T-helper 17 cell (primary cell): ENCODE measurements at places on chromosomes 13 and 19.

- no peak overlapping the region for H3K27ac ChIP-seq
- H3K36me3 ChIP-seq: no peaks in the 10 kb centered on the region
- H3K4me1 ChIP-seq: peaks cover 24% of the 10 kb centered on the region
- no peak for DNase-seq
- H3K27me3 ChIP-seq: no peaks in the 10 kb centered on the region
These were observed 2.4 kb downstream of the CUL4A start for GRCh38 chr13:113211774-113212173.

DNA sequence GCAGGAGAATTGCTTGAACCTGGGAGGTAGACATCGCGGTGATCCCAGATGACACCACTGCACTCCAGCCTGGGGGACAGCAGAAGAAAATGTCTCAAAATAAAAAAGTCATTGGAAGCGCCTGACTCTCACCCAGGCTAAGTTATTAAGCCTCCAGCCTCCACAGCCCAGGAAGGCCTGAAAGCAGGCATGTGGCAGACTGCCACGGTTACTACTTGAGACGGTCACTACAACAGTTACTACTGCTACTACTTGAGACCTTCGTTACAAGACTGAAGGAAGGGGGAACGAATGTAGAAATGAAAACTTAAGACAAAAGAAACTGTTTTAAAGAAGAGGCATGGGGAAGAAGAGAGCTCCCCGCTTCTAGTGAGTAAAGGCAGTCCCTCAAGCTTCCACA lies 9.6 kb downstream of the PRR22 start:
- no peak overlapping the region for H3K27ac ChIP-seq
- H3K36me3 ChIP-seq: no peaks in the 10 kb centered on the region
- no peaks in the 10 kb centered on the region for H3K4me1 ChIP-seq
- no peak for DNase-seq

GRCh38 chr13:98055623-98056022 lies 87.3 kb upstream of the FARP1 start:
- peaks cover 23% of the 10 kb centered on the region for H3K27me3 ChIP-seq
- H3K27ac ChIP-seq: no peak overlapping the region
- H3K36me3 ChIP-seq: no peaks in the 10 kb centered on the region
- H3K4me1 ChIP-seq: no peaks in the 10 kb centered on the region
- DNase-seq: no peak

DNA sequence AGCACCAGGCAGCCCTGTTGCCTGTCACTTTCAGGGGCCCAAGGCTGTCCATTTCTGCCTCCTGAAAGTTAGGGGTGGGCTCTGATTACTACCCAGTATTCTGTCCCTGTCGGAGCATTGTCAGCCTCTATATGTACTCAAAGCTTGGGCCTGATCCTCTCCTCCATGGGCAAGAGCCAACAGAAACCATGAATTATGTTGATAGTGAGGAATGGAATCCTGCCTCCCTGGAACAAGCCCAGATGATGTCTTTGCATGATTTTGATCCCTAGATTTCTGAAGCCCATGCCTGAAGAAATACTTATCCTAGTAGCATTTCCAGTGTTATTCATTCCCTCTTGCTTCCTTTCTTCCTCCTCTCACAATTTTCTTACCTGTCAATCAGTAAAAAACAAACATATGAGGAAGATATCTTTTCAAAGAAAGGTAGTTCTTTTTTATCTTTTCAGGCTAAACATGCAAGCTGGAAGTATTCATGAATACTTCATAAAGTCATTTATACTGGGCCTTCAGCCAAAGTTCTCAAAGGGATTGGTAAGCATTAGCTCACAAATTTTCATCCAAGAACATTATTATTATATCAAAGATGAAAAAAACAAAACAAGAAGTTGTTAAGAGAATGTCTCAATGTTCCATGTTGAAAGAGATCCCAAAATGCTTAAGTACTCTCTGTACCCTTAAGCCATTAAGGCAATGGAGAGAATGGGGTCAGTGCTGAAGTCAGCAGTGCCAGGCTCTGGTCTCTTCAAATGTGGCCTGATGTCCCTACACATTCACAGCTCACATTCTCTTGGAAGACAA lies 171.7 kb downstream of the NHLRC3 start:
- H3K27ac ChIP-seq: no peak overlapping the region
- no peaks in the 10 kb centered on the region for H3K4me1 ChIP-seq
- DNase-seq: no peak
- H3K4me3 ChIP-seq: no peak overlapping the region

DNA sequence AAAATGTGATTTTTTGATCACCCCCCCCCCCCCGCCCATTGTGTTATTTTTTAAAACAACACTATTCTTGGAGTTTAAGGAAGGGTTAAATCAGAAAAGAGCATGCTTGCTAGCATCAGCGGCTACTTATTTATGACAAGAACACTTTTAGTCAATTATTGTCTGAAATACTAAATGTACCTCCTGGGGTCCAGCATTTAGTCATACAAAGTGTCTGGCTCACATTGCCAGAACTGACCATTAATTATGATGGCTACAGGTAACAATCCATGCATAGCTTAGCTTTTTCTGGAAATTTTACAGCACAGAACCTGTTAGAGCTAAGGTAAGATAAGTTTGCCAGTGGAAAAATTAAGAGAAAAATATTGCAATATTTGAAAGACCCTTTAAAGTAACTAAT lies 90.1 kb downstream of the PCDH9 start:
- no peak overlapping the region for H3K27ac ChIP-seq
- DNase-seq: no peak
- H3K4me1 ChIP-seq: no peaks in the 10 kb centered on the region
- peaks cover 2% of the 10 kb centered on the region for H3K36me3 ChIP-seq
- H3K27me3 ChIP-seq: no peaks in the 10 kb centered on the region
- no peak overlapping the region for H3K4me3 ChIP-seq

DNA sequence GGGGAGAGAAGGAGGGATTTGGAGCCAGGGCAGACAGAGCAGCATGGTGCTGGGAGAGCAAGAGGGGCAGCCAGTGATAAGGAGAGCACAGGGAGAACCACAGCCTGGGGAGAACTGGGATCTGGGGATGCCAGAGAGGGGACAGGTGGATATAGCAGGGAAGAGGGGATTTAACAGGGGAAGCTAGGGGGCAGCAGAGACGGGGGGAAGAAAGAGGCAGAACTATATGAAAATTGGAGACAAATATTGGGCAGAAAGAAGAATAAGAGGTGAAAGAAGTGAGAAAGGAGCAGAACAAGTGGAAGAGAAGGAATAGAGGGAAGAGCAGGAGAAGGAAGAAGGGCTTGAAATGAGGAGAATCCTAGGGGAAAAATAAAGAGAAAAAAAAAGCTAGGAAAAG lies 6.5 kb upstream of the ZNF528 start:
- no peak overlapping the region for H3K27ac ChIP-seq
- DNase-seq: no peak
- H3K27me3 ChIP-seq: no peaks in the 10 kb centered on the region
- no peaks in the 10 kb centered on the region for H3K36me3 ChIP-seq
- no peaks in the 10 kb centered on the region for H3K4me1 ChIP-seq

GRCh38 chr19:40982594-40983101 lies 8.4 kb upstream of the CYP2B6 start:
- peaks cover 2% of the 10 kb centered on the region for H3K36me3 ChIP-seq
- no peak for DNase-seq
- peaks cover 3% of the 10 kb centered on the region for H3K4me1 ChIP-seq
- peaks cover 32% of the 10 kb centered on the region for H3K27me3 ChIP-seq

GRCh38 chr13:110217085-110217484 lies 89.9 kb downstream of the COL4A1 start:
- DNase-seq: no peak
- H3K4me1 ChIP-seq: no peaks in the 10 kb centered on the region
- H3K4me3 ChIP-seq: no peak overlapping the region
- no peaks in the 10 kb centered on the region for H3K36me3 ChIP-seq
- no peak overlapping the region for H3K27ac ChIP-seq
- peaks cover 73% of the 10 kb centered on the region for H3K27me3 ChIP-seq

DNA sequence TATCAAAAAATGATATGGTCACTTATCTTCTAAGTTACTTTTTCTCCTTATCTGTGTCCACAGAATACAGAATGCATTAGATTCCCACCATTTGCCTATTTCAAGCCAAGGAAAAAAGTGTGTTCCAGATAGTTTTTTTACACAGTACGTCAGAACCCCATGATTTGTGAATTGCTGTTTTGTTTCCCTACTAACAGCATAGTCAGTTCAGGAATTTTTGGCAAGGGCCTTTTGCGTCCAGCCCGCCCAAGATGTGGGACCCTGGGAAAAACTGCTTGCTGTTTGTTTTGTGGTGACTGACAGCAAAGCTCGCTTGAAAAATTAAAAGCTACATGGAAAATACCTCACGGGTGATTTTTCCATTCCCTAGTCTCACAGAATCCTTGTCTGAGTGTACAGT lies 20.4 kb upstream of the FAM216B start:
- peaks cover 2% of the 10 kb centered on the region for H3K36me3 ChIP-seq
- no peak overlapping the region for H3K27ac ChIP-seq

- peaks cover 51% of the 10 kb centered on the region for H3K27me3 ChIP-seq
- peaks cover 6% of the 10 kb centered on the region for H3K4me1 ChIP-seq
- H3K27ac ChIP-seq: no peak overlapping the region
- DNase-seq: no peak
These were observed 45.9 kb downstream of the SPTBN4 start for GRCh38 chr19:40512473-40513344.

DNA sequence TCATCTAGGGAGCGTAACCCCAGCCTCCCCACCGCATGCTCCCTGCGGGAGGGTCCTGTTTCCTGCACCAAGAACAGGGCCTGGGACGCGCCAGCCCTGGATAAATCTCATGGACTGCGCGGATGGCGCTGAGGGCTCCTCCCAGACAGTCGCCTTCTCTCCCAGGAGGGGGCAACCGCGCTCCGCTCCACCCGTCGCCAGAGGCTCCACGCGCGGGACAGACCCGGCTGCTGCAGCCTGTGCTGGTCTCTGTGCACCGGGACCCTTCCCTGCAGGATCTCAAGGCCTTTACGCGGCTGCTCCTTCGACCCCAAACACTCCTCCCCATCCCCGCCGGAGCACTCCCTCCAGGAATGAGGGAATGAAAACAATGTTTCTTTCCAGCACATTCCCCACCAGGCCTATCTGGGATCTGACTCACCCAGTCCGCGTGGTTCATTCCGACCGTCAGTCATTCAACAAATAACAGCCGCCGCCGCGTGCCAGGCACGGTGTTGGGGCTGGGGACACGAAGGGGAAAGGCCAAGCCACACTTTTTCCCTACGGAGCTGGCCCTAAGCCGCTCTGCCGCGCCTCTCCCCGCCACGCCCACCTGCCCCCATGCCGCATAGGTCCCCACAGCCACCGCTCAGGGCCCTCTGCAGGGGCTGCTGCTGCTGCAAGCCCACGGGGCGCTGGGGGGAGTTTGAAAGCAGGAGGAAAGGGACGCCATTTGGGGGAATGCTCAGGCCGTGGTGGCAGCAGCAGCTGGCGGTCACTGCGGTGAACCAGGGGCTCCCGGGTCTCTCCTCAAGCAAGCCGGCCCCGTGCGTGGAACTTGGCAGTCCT lies 6.0 kb downstream of the PNMA8B start:
- no peak for DNase-seq
- H3K4me1 ChIP-seq: peaks cover 30% of the 10 kb centered on the region
- H3K27ac ChIP-seq: peak overlapping the region; percentile 16
- H3K4me3 ChIP-seq: peak overlapping the region; percentile 28
- H3K27me3 ChIP-seq: peaks cover 83% of the 10 kb centered on the region

DNA sequence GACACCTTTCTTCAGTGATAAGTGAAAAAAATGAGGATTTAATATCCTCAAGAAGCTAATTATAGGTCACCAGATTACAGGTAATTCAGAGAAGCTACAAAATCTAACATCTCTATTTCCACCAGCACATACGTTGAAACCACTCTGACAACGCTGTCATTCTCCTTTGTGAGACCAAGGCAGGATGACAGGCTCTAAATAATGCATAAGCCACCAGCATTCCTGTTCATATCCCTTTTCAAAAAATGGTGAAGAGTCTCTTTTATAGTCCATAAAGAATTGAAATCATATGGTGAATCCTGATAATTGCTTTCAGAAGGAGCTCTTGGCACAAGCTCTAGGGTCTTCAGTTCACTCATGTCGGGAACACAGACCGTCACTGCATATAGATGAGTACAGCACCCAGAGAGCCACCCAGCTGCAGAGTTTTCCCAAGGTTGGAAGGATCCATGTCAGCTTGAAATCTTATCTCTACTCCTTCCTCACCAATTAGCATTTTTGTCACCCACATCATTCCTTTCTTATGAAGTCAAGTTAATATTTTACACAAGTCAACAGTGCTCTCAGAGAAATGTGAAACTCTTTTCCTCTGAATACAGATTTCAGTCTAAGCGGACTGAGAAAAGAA lies 431.4 kb downstream of the TBC1D4 start:
- H3K36me3 ChIP-seq: peaks cover 2% of the 10 kb centered on the region
- H3K27me3 ChIP-seq: peaks cover 10% of the 10 kb centered on the region

DNA sequence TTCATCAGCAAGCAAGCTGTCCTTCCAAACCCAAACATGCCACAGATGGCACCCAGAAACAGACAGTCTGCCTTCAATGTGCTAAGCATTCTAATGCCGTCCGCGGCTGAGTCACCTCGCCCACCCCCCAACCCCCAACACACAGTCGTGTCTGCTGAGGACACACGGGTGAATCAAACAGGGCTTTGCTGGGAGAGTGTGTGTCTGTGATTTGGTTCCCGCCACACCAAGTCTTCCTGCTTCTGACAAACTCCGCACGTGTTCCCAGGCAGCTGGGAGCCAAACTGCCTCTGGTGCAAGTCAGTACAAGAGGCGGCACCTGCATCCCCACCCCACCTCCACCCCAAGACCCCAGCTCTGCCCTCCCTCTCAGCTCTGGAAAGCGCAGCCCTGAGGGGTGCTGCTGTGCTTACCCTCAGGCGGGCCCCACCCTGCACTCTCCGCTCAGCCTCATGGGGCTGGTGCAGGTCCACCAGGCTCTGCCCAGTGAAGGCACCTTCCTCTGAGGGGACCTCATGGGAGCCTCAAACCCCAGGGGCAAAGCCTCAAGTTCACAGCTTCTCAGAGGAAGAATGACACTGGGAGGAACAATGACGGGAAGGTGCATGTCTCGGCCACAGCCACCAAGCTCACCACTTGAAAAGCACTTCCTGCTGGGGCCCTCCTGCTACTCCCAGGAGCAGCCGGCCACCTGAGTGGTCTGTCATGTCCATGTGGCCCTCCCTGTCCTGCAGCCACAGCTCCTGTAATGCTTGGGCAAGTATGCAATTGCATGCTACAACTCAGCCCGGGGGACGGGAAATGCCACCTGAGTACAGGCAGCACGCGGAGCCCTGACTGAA lies 15.0 kb upstream of the SLC35E1 start:
- no peaks in the 10 kb centered on the region for H3K27me3 ChIP-seq
- no peak for DNase-seq
- H3K4me3 ChIP-seq: peak overlapping the region; percentile 88
- H3K27ac ChIP-seq: peak overlapping the region; percentile 97

DNA sequence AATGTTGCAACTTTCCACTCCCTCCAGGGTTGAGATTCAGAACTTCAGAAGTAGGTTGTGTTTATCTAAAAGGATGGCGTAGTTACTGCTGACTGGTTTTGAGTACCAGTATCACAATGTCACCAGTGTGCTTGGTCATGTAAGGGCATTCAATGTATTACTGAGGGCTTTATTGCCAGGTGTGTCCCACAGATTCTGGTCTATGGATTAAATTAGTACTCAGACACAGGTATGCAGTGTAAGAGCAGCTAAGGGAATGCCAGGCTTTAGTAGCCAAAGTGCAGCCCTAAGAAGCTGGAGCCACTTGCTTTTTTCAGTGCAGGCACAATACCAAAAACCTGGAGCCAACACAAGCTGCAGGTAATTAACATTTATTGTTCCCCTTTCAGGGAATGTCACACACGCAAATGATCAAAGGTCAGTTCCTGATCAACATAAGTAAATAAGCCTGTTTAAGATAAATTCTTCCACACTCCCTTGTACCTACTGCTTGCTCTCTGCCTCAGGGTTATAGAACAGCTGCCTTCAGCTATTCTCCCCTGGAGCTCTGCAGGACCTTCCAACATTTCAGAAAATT lies 130.1 kb upstream of the ZNF91 start:
- H3K4me1 ChIP-seq: no peaks in the 10 kb centered on the region
- no peak for DNase-seq
- no peaks in the 10 kb centered on the region for H3K27me3 ChIP-seq
